ENCODE measurements at places on chromosomes 2 and 18.

- DNase-seq, result peak; percentile 57
Measured at GRCh38 chr18:13629841-13630715, 96.3 kb downstream of the FAM210A start.

GRCh38 chr2:127193164-127193966 lies 26.7 kb downstream of the CYP27C1 start:
- DNase-seq, result no peak

GRCh38 chr2:173193925-173194324 lies 118.3 kb downstream of the MAP3K20 start:
- DNase-seq, result peak; percentile 48

- DNase-seq, result no peak
Measured at GRCh38 chr18:27276886-27277285, 91.8 kb upstream of the CHST9 start.

GRCh38 chr2:200509612-200510433 lies at the start of gene KCTD18:
Gene KCTD18 (minus strand): TSS chr2:200510068. CDS start chr2:200507016, 3,052 bp downstream.
- DNase-seq, result peak; percentile 81

- peak; percentile 38 for DNase-seq
Measured at GRCh38 chr2:98348066-98348561, 1.9 kb downstream of the CNGA3 start.

GRCh38 chr2:240329116-240329665 lies 106.3 kb upstream of the GPC1 start:
- DNase-seq, result no peak

- DNase-seq, result no peak
Measured at GRCh38 chr2:163717515-163717914, 18.3 kb downstream of the FIGN start.
